ENCODE measurements at places on chromosomes 11 and 22. TPM values are rescaled to one million over a fixed set of nuclear protein-coding genes. Genes with fewer than 3 reads are reported as not detected.

HPX gene
- total RNA-seq, result 1.4 TPM

RNF26 gene
- total RNA-seq, result 28.9 TPM

DNA sequence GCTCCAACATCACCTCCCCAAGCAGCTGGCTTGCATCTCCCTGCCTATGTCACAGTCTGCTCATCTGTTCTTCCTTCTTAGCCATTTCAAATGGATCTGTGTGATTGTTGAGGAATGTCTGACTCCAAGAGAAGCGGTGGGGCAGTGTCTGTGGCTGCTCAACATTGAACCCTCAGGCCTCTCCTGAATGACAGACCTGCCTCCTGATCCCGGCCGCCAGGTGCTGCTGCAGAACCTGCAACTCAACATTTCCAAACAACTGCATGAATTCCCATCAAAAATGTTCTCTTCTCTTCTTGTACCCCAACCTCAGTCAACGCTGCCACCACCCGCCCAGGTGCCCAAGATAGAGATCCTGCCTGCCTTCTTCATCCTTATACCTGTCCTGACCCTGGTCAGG lies 132.5 kb downstream of the FBXO7 start:
- no peak overlapping the region for H3K4me3 ChIP-seq
- no peaks in the 10 kb centered on the region for H3K36me3 ChIP-seq

GRCh38 chr22:26170112-26170492 lies 840 bp downstream of the SEZ6L start:
- H3K27ac ChIP-seq, result no peak overlapping the region
- H3K4me1 ChIP-seq, result peaks cover 10% of the 10 kb centered on the region
- H3K27me3 ChIP-seq, result peaks cover 75% of the 10 kb centered on the region
- no peaks in the 10 kb centered on the region for H3K36me3 ChIP-seq

- DNase-seq, result no peak
- no peaks in the 10 kb centered on the region for H3K27me3 ChIP-seq
- H3K27ac ChIP-seq, result no peak overlapping the region
- no peak overlapping the region for H3K4me3 ChIP-seq
These were observed 5.2 kb downstream of the CAPN5 start for GRCh38 chr11:77071671-77072605.

DNA sequence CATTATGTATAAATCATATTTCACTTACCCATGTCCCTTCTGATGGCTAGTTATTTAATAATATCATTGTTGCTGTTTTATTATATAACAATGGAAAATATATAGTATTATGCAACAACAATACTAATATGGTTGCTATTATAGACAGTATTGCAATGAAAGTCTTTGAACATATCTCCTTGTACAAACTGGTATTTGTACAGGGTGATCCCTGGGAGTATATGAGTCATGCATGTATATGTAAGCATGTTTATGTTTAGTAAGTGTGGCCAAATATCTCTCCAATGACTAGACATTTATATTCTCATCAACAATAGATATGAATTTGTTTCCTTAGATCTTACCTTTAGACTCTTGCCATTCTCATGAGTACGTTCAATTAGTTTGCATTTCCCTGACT lies 55.9 kb downstream of the KCNC1 start:
- peaks cover 13% of the 10 kb centered on the region for H3K4me1 ChIP-seq
- no peak overlapping the region for H3K27ac ChIP-seq
- H3K27me3 ChIP-seq, result no peaks in the 10 kb centered on the region
- no peak overlapping the region for H3K4me3 ChIP-seq
- no peak for DNase-seq
- H3K36me3 ChIP-seq, result no peaks in the 10 kb centered on the region

- H3K36me3 ChIP-seq, result peaks cover 52% of the 10 kb centered on the region
- H3K4me3 ChIP-seq, result no peak overlapping the region
- H3K27me3 ChIP-seq, result no peaks in the 10 kb centered on the region
- peaks cover 27% of the 10 kb centered on the region for H3K4me1 ChIP-seq
These were observed 36.7 kb upstream of the ADSL start for GRCh38 chr22:40309631-40310030.
